ENCODE measurements at places on chromosomes 2 and 18.

- no peak for DNase-seq
These were observed 130.0 kb upstream of the HDAC4 start for GRCh38 chr2:239530749-239531316.

GRCh38 chr18:73479477-73479876, 611.7 kb upstream of the NETO1 start:
- no peak for DNase-seq

DNA sequence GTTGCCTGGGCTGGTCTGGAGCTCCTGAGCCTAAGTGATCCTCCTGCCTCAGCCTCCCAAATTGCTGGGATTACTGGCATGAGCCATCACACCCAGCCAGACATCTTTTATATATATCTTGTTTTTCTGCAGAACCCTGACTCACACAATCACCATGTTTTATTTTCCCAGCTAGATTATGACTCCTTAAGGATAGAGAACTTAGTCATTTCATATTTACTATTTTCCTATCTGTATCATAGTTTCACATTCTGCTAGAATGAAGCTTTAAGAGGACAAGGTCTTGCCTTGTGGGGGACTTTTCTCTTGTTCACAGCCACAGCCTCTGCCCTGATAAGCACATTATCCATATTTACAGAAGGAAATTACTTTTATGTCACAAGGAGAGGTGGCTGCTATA, 73.9 kb downstream of the LBH start:
- DNase-seq, result no peak

GRCh38 chr18:24616653-24617052, 156.2 kb downstream of the HRH4 start:
- DNase-seq, result no peak

DNA sequence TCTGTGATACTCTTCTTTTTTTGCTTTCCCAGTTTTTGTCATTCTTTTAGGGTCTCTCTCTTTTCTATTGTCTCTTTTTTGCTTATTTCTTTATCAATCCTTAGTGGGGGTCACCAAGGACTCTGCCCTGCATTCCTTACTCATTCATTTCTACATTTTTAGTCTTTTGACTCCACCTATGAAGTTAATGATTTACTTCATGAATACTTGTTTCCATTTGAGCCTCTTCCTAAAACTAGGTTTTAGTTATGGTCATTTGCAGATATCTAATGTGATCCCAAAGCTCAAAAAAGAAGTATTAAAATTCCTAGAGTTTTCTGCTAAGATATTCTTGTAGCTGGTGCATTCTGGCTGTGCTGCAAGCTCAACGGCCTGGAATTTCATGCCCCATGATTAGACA, 149.3 kb upstream of the AQP4 start:
- no peak for DNase-seq

DNA sequence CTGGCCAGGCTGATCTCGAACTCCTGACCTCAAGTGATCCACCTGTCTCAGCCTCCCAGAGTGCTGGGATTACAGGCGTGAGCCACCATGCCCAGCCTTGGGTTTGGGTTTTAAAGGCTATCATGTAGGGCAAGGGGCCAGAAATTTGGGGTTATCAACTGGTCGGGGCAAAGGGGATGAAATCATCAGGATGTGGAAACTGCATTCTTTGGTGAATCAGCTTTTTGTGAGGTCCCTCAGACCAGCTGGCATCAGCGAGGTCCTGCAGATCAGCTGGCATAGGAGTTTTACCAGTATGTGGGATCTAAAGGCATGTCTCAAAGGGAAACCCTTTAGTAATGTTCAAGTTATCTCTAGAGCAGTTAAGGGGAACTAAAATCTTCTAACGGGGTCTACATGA, 6.4 kb upstream of the GEMIN6 start:
- DNase-seq, result no peak

DNA sequence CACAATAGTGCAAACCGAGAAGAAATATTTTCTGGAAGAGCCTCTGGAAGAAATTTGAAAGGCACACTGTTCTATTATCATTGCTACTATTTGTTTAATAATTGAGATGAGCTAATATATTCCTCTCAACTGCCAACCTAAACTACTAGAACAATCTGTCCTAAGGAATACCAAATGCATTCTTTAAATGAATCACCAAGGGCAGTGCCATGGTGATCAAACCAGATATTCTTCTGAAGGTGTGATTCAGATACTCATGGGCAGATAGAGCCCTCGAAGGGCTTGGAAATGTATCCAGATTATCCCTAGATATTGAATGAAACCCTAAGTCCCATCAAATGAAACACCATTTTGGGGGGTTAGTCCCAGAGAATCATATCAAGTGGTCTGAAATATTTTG, 76.6 kb downstream of the FIGN start:
- DNase-seq, result no peak

GRCh38 chr18:4181882-4182568, 273.1 kb downstream of the DLGAP1 start:
- DNase-seq, result no peak

DNA sequence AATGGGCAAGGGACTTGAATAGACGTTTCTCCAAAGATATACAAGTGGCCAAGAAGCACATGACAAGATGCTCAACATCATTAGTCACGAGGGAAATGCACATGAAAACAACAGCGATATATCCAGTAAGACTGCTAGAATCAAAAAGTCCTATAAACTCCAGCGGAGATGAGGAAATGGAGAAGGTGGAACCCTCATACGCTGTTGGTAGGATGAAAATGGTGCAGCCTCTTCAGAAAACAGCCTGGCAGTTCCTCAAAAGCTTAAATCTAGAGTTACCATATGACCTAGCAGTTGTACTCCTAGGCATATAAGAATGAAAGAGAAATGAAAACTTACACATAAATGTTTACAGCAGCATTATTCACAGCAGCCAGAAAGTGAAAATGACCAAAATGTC, 48.1 kb downstream of the HPCAL1 start:
- no peak for DNase-seq

DNA sequence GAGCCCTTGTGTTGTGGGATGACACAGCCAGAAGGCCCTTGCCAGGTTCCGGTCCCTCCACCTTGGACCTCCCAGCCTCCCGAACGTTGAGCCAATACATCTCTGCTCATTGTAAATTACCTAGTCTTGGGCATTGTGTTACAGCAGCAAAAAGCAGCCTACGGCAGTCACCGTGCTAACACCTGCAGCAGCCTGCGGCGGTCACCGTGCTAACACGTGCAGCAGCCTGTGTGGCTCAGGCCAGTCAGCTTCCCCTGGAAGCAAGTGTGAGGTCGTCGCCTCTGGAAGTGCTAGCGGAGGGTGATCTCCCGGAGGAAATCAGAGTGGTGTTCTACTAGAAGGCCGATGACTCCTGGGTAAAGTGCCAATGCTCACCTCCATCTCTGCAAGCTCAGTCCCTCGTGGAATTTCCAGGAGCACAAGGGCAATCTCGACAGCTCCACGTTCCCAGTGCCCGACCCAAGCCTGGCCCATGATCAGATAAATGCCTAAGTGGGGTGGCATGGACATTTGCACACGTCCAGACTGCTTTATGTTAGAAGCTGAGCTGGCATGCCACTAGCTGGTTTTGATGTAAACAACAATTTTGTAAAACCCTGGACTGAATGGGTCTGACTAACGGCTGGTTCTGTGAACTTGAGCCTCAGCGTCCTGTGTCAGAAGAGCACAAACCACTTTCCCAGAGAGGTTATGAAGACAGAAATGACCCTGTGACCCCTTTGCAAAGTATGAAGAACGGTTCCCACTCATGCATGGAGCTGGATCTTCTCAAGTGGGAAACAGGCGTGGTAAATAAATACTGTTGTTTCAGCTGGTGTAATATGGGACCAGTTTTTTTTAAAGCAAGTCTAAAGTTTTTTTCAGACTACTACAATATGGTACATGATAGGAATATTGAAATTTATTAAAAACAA, 11.4 kb upstream of the CNDP1 start:
- no peak for DNase-seq

DNA sequence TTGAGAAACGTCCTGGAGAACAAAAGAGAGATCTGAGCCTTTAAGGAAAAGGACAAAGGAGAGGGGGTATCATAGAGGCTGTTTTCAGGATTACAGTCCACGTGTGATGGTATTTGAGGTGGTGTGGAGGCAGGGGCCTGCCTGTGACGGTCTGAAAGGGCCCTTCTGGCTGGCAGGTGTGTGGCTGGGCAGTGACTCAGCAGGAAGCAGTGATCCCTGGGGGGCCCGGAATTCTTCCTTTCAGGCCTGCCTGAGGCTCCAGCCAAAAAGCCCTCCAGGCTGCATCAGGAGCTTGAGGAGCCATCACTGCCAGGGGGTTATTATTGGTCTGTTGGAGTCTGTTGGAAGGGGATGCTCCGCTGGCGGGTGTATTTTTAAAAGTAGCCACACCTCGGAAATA, 97.2 kb upstream of the TMEM18 start:
- DNase-seq, result no peak

- no peak for DNase-seq
These were observed 465.7 kb downstream of the FBXO15 start for GRCh38 chr18:73681912-73682311.

DNA sequence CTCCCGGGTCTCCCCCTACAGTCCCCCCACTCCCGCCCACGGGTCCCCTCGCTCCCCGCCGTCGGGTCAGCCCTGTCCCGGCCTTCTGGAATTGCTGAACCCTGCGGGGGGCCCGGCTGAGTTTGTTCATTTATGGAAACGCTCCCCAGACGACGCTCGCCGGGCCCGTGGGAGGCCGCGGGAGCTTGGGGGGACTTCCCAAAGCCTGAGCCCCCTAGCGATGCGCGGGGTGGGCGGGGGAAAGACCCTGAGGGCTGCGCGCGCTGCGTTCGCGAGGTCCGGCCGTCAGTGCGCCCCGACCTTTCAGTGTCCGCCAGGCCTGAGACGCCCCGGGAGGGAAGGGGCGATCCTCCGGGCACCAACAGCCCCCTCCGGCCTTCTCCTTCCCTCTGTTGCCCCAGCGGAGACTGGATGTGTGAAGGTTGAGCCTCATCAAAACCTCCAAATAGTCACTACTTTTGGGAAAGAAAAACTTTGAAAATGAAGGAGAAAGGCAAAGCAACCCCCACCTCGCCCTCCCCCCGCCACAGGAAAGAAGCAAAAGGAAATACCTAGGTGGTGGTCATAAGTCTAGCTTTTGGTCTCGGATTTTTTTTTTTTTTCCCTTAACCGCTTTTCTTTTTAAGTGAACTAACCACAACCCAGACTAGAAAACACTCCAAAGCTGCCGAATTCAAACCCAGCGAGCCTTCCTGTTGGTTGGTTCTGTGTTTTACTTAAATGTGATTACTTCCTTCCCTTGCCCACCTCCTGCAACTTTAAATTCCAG, 509 bp upstream of the CYS1 start:
- DNase-seq, result no peak

- DNase-seq, result no peak
These were observed 1858.7 kb upstream of the CELF4 start for GRCh38 chr18:39424261-39424660.

DNA sequence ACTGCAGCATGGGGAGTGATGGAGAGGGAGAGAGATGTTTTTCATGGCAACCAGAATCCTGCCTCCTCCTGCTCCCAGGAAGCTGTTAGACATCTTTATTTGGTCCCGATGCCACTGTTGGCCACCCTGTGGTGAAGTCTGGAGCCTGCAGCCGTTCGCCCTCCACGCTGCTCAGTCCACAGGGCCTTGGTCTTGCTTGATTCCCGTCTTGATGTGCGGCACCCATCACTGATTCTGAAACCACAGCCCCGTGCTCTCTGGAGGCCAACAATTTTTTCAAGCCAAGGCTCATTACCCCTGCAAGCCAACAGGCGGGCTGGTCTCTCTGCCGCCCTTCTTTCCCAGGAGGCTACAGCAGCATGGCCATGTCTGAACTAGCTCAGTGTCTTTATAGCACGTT, 24.5 kb downstream of the SIGLEC15 start:
- no peak for DNase-seq

- DNase-seq, result no peak
These were observed 20.5 kb downstream of the DAPL1 start for GRCh38 chr2:158815658-158816057.

- peak; percentile 53 for DNase-seq
These were observed 112.0 kb downstream of the ACTR3 start for GRCh38 chr2:114001937-114002336.
